ENCODE measurements at places on chromosomes 2 and 18. TPM values are rescaled to one million over a fixed set of nuclear protein-coding genes. Genes with fewer than 3 reads are reported as not detected.
A peak's percentile ranks its signal among the peaks of the same experiment; 100 is the strongest.

GAL3ST2 gene
- not detected for total RNA-seq

DNA sequence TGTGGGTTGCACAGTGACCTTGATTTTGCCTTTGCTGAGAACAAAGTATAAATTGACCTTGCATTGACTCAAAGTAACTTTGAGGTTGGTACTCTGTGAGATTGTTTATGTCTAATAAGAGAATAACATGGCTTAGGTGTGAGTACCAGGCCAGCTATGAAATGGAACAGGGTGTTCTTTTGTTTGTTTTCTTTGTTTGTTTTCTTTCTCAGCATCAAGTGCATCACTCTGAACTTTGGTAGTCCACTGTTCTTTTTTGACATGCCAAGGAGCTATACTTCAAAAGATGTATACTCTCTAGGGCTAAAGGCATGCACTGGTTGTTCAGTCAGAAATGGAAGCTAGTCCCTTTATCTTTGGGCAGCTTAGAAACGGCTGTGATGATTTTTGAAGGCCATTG lies 5.1 kb downstream of the ABCB11 start:
- DNase-seq, result no peak

- no peak for DNase-seq
Measured at GRCh38 chr2:239255628-239256349, 145.0 kb downstream of the HDAC4 start.

- DNase-seq, result no peak
Measured at GRCh38 chr2:70795164-70795995, 4.9 kb upstream of the FIGLA start.

GRCh38 chr2:2662037-2662846 lies 331.2 kb upstream of the MYT1L start:
- DNase-seq, result peak; percentile 7

- DNase-seq, result no peak
Measured at GRCh38 chr2:154709215-154709614, 10.7 kb downstream of the KCNJ3 start.

CPSF3 gene
- 72.8 TPM for total RNA-seq

DNA sequence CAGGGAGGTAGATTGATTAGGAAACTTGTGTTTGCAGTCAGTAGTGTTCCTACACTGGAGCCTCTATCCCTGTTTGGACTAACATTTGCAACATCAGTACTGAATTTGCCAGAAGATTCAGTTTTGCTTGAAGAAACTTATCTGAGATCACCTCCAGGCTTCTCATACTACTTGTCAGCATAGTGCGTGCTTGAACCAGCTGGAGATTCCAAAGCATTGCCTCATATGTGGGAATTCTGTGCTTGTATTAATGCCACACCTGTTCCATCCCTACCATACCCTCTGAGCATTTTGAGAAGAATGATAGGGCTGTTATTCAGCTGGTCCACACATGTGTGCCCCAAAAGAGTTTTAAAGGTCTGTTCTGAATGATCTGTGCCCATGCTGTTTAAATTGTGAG lies 148.7 kb downstream of the RAPGEF4 start:
- DNase-seq, result peak; percentile 53

ASAP2 gene
- 26.9 TPM for total RNA-seq
